Foreskin fibroblast (primary cell): ENCODE measurements at places on chromosomes 5 and 9.

GRCh38 chr5:40399349-40399748 is 280.4 kb upstream of the PTGER4 start:
- no peak for DNase-seq

DNA sequence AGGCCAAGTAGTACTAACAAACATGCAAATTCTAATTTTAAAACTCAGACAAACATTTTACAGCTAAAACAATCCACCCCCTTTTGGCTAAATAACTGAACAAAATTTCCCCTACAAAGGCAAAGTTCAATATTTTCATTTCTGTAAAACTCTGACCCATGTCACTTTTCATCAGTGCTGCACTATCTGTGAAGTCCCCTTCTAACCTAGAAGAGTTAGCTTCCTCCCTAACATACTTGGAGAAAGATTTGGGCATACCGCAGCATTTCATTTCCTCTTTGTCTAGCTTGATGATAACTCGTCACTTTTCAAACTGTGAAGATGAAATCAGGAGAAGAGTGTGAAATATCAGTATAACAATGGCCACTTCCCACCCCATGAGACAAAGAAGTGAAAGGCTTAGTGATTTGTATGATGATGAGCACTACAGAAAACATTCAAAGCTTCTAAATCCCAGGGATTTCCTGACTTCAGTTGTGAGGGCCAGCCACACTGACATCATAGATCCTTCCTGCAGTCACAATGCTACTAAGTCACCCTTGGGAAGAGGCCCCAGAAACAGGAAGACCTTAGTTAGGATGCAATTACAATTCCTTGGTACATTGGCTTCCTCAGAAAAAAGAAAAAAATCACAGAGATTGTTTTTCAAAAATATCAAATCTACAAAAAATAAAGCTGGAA is at the start of gene FAM81B:
Gene FAM81B, plus strand, starts transcription at position 555 of the 681 bp plus-strand sequence. Its CDS starts 24 bp downstream, at position 579.
- no peak for DNase-seq

GRCh38 chr9:16867576-16868311 is 2.7 kb downstream of the BNC2 start:
- peak; percentile 67 for DNase-seq

DNA sequence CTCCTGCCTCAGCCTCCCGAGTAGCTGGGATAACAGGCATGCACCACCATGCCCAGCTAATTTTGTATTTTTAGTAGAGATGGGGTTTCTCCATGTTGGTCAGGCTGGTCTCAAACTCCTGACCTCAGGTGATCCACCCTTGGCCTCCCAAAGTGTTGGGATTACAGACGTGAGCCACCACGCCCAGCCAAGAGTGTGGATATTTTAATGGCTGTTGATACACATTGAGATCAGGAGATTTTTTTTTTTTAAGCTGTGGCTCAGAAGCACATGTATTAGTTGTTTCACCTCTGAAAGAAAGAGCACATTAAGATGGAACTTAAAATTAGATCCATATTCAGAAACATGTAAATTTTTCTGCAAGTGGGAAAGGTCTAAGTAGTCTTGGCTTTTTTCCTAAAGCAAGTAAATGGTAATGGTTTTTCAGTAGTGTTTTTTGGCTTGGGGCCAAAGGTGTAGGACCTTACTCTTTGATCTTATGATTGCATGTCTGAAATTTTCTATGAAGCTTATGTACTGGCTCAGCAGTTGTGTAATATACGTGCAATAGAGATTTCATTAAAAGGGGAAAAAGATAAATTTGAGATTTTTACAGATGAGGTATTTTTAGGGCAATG is 9.9 kb downstream of the RBM27 start:
- no peak for DNase-seq

DNA sequence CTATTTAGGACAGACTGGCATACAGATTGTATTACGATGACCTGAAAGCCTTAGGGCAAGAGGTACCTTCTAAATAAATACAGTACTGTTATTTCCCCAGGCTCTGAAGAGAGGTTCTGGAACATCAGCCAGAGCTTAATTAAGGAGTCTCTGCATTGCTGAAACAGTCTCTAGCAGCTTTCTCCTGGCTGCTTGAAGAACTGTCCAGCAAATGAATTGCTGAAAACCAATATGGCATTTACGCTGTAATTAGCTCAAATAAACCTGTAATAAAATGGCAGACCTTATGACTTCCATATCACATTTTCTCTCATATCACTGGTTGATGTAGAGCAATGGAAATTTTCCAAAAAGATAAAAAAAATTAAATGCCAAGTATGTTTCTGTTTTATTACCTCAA is 636.3 kb downstream of the GABRG2 start:
- no peak for DNase-seq

DNA sequence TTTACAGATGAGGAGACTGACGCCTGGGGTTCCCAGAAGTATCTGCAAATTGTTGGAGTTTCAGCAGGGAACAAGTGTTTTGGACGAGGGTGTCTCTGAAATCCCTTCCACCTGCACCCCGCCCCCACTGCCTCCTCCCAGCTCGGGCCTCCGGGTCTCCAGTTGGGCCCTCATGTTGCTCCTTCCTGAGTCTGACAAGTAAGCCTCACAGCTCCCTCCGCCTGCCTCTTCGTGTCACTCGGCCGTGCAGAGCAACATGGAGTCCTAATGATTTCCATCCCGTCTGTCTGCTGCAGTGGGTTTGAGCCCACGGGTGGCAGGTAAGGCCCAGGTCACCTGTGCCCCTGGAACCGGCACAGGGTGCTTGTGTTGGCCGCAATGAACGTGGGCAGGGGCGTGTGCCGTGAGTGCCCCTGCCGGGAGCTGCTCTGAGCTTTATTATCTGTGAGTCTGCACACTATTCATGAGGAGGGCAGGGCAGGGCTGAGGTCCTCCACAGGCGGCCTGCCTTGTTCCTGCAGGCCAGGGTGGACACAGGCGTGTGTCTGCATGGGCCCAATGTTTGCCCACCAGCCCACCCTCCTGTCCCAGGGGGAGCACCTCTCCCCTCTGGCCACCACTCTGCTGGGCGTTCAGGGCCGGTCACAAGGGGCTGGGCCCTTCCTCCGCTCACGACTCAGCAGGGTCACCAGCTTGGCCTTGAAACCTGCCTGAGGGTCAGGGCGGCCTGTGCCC is 6.1 kb downstream of the DOK3 start:
- no peak for DNase-seq

DNA sequence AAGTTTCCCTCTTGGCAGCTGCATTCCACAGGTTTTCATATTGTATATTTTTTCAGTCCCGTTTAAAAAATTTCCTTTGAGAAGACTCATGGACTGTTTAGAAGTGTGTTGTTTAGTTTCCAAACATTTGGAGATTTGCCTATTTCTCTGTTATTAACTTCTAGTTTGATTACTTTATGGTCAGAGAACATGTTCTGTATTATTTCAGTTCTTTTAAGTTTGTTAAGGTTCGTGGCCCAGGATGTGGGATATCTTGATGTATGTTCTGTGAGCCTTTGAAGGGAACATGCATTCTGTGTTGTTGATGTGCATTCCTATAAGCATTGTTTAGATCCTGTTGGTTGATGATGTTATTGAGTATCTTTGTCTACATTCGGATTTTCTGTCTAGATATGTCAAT is 153.6 kb downstream of the CACNA1B start:
- DNase-seq: no peak

- peak; percentile 50 for DNase-seq
Observed at GRCh38 chr5:154603953-154604679, 126.1 kb upstream of the HAND1 start.

DNA sequence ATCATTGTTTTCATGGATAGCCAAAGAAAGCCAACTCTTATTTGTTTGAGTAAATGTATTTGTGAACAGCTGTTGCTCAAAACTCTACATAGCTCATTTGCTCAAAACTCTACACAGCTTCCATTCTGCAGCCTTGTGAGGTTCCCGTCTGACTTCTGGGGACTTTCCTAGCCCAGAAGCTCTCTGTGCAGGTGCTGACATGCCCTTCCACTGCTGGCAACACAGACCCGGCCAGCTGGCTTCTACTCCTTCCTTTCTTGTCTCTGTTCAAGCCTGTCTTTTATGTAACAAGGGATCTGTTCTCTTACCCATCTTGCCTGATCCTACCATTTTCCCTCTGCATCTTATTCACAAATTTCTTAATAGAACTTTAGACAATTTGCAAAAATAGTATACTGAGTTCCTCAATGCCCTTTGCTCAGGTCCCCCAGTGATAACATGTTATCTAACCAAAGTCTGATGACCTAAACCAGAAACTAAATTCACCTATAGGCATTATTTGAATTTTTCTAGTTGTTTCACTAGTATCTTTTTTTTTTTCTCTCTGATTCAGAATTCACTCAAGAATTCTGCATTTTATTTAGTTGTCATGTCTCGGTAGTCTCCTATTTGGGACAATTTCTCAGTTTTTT is 556.5 kb upstream of the SEMA6A start:
- DNase-seq: no peak

GRCh38 chr9:78014776-78015175 is 16.8 kb downstream of the GNAQ start:
- DNase-seq: no peak

DNA sequence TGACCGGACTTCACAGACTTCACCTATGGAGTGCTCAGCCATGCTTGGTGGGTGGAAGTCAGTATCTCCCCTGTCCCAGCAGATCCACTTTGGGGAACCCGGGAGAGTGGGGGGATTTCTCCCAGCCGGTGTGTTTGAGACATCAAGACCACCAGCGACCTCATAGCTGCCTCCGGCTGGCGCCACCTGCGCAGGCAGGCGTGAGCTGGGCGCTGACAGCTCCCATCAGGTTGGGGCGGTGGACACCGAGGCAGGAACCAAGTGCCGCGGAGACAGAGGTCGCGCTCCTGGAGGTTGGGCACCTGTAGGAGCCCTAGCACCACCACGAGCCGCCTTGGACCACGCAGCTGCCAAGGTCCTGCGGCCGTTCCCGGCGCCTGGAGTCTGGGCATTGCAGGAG is 124.0 kb upstream of the LARP1 start:
- no peak for DNase-seq

GRCh38 chr9:132730054-132731033 is 60.1 kb downstream of the GTF3C4 start:
- DNase-seq: no peak

- peak; percentile 59 for DNase-seq
Observed at GRCh38 chr5:86968301-86968753, 299.4 kb upstream of the RASA1 start.
